Activated gamma-delta T cell (primary cell): ENCODE measurements at places on chromosomes 3 and 15.

GRCh38 chr15:66994927-66995656 lies 70.3 kb upstream of the SMAD3 start:
- no peak for DNase-seq

DNA sequence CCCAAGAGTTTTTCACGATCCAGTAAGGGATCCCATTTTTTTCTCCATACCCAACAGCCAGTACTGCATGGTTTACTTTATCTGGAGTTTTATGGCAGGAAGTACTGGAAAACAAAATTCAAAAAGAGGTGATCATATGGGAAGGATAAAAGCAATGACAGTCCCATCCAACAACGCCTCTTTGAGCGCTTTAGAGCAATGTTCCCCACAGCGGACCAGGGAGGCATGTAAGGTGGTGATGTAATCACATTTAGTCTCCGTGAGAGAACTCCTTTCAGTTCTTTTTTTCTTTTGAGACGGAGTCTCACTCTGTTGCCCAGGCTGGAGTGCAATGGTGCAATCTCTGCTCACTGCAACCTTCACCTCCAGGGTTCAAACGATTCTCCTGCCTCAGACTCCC lies 21.8 kb downstream of the CTSH start:
- no peak for DNase-seq

- DNase-seq = no peak
These were observed 173.4 kb downstream of the MYRIP start for GRCh38 chr3:39982665-39983357.

DNA sequence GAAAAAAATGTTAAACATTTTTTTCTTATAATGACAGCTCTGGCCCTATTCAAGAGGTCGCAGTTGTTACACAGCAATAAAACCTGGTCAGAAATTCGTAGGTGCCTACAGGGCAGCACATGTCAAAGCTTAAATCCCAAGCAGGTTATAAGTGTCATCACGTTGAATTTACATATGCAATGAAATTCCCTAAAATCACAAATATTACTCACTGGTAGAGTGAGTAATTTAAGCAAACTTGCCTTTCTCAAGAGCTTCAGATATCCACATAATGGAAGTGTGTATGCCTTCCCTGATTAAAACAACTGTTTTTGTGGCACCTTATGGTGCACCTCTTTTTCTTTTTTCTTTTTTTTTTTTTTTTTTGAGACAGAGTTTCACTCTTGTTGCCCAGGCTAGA lies 90.7 kb upstream of the FNDC3B start:
- DNase-seq = no peak
